A172 (cell line): ENCODE measurements at places on chromosomes 6 and 20. TPM values are rescaled to one million over a fixed set of nuclear protein-coding genes. Genes with fewer than 3 reads are reported as not detected.
A peak's percentile ranks its signal among the peaks of the same experiment; 100 is the strongest.

DNA sequence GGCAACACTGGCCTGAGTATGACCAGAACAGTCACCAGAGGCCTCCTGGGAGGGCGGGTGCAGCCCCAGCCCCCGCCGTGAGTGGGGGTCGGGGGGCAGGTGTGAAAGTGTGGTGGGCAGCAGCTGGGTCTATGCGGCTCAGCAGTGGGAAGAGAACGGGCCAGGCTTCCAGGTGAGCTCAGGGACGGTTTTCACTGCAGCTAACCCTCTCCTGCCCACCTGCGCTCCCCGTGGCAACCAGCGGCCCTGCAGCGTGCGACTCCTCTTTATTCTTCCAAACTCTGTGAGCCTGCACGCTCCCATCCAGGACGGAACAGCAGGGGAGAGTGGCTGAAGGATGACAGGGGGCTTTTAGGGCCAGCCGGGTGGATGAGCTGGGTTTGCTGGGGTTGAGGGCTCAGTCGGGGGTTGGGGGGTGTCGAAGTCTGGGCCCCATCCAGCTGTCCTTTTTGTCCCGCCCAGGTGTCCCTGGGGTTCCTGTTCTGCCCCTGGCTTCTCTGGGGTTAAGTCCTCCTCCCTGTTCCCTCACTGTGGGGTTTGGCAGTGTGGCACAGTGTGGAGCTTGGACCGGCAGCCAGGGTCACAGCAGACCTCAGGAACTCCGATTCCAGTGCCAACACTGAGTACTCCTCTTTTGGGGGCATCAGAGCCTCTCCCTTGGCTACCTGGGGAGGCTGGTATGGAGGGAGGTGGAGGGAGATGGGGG is 859 bp upstream of the BIRC7 start:
- no peak for DNase-seq

DNA sequence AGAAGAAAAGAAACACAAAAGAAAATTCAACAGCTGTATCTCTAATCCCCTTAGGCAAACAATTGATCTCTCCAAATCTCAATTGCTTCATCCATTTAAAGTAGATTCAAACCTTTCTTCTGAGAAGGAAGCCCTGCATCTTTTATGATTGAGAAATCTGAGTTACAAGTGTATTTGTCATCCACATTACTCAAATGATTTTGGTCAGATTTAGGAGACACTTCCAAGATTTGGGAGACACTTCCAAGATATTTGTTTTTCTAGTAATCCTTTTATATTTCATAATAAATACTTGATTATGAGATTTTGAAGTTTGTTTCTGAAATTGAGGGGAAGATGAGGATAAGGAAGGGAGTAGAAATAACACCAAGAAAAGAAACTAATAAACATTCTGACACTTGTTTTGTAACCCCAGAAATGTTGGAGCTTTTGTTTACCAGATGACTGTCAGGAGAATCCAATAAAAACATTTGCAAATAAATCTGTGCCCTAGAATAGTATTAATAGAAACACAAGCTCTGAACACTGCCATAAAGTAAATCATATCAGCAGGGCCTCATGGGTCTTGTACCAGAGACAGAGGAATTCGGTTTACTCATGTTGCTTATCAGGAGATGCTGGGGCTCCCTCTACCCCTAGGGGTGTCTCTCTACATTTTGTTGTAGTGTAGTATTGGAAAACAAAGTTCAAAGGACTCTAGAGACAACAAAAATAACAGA is 314.3 kb upstream of the NT5E start:
- no peak for DNase-seq

DNA sequence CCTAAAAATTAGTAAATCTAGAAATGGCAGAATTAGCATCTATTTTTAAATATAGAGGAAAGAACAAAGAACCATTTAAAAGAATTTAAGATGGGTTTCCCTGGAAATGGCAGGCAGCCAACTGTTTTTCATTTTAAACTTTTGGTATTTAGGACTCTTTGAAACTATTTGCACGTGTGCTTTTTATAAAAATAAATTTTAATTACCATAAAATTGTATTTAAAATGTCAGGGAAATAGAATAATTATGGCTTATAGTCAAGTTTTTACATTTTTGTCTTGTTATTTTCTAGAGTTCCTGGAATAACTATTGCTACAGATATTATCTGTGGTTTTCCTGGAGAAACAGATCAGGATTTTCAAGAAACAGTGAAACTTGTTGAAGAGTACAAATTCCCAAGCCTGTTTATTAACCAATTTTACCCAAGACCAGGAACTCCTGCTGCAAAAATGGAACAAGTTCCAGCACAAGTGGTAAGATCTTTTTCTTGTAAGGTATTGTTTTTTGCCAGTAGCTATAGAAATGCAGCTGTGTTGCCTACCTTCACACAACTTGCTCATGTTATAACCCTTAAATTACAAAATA is 528.7 kb upstream of the SOX4 start:
- DNase-seq, result no peak

DNA sequence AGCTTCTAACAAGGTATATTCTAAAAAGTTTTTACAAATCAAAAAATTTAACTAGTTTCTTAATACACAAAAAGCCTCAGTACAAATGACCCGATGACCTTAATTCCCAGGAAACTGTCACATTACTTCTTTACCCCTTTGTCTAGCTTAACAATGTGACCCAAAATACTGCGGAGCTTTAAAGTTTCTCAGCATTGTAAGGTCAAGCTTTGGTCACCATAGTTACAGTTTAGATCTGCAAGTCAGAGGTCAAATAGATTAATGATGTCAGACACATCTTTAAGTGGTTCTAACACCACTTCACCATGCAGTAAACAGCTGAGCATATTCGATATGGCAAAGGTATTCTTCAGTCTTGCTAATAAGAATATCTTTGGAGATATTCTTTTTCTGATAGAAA is 36.8 kb upstream of the FLRT3 start:
- DNase-seq, result no peak

GRCh38 chr20:52105442-52106422 is 85.8 kb downstream of the ZFP64 start:
- DNase-seq, result no peak

- DNase-seq, result peak; percentile 69
Observed at GRCh38 chr6:36678488-36679042, at the start of gene CDKN1A. Gene CDKN1A (plus strand): TSS chr6:36678714. CDS start chr6:36684102, 5,388 bp downstream.

GRCh38 chr6:116314878-116315277 is 35.1 kb upstream of the TSPYL1 start:
- no peak for DNase-seq

GRCh38 chr6:112821476-112821875 is 474.3 kb downstream of the RFPL4B start:
- no peak for DNase-seq

- DNase-seq, result no peak
Observed at GRCh38 chr6:116433206-116433712, 27.9 kb upstream of the CALHM6 start.

DNA sequence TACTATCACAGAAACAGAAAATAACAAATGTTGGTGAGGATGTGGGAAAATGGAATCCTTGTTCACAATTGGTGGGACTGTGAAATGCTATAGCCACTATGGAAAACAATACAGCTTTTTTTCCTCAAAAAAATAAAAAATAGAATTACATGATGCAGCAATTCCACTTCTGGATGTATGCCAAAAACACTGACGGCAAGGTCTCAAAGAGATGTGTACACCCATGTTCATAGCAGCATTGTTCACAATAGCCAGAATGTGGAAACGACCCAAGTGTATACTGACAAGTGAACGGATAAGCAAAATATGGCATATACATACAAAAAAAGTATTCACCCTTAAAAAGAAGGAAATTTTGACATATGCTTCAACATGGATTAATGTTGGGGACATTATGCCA is 213.4 kb downstream of the KHDC1L start:
- no peak for DNase-seq

- no peak for DNase-seq
Observed at GRCh38 chr6:15914553-15914952, 214.3 kb upstream of the MYLIP start.

GRCh38 chr20:51513545-51513944 is 29.0 kb downstream of the NFATC2 start:
- no peak for DNase-seq

DNA sequence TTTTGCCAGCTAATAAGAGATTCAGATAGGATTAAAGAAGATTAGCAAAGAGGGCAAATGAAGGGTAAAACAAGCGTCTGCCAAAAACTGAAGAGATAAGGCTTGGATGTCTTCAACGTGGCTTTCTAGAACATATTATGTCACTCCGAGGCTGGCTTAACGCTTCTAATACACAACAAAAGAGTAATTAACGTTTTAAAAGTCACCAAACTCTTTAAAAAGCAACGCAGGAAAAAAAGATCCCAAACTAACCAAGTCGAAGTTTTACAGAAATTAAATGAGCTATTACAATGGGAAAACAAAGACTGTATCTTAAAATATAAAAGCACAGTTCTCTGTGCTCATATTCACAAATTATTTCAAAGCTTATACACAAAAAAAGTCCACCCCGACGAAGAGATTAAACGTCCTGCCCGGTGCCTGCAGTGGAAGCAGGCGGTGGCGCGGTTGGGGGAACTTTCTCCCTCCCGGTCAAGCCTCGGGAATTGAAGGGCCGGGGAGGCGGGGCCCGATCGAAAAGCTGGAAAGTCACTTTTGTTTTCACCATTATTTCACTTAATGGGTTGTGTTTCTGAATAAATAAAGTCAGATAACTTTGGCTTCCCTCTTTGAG is 1.2 kb downstream of the MAK start:
- no peak for DNase-seq

- no peak for DNase-seq
Observed at GRCh38 chr20:50615407-50615806, 75.9 kb downstream of the RIPOR3 start.

- no peak for DNase-seq
Observed at GRCh38 chr6:24778121-24778520, 3.4 kb downstream of the GMNN start.

GRCh38 chr20:3163099-3164042 is 3.7 kb upstream of the FASTKD5 start:
- DNase-seq, result no peak

DNA sequence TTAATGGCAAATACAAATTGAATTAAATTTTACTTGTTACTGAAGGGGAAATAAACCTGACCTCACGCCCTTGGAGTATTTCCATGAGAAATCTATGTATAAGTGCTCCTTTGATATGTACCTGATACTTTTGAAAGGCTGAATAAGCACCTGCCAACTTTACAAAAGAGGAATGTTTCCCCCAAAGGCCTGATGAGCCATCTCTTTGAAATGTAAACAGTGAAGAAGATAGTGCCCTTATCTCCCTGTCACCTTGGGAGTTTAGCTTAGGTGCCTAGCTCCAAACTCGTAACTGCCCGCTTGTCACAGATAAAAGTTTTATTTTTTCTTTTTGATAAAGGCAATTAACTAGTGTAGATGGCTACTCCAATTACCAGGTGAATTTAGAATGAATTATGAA is 1.1 kb upstream of the ZNF343 start:
- DNase-seq, result no peak

GRCh38 chr6:157117431-157118095 is 205.8 kb downstream of the TMEM242 start:
- DNase-seq, result no peak

DNA sequence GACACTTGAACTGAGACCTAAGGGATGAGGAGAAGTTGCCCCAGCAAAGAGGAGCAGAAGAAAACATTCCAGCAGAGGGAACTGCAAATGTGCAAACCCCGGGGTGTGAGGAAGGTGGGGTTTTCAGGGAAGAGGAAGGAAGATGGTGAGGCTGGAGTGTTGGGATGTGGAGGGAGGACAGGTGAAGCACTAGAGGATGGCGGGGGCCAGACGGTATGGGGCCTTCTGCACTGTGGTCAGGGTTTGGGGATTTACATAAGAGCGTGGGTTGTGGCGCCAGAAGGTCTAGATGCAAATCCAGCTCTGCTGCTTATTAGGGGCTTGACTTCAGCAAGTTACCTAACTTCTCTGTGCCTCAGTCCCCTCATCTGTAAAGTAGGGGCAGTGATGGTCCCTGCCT is 16.0 kb downstream of the DLGAP4 start:
- DNase-seq, result no peak

Gene FBXL4
- 9.7 and 9.8 TPM in 2 replicates for total RNA-seq

Gene PDRG1
- 7.9 and 11.5 TPM in 2 replicates for total RNA-seq

Gene CLDN20
- total RNA-seq, result not detected in 2 replicates

Gene VSX1
- 0.10 TPM in 1 of 2 replicates, not detected in the other for total RNA-seq

Gene RHAG
- total RNA-seq, result not detected in 2 replicates

Gene CAPN11
- not detected in 2 replicates for total RNA-seq
